ENCODE measurements at places on chromosomes 6 and 20.

- DNase-seq = no peak
These were observed 137.0 kb downstream of the DST start for GRCh38 chr6:56505512-56506260.

DNA sequence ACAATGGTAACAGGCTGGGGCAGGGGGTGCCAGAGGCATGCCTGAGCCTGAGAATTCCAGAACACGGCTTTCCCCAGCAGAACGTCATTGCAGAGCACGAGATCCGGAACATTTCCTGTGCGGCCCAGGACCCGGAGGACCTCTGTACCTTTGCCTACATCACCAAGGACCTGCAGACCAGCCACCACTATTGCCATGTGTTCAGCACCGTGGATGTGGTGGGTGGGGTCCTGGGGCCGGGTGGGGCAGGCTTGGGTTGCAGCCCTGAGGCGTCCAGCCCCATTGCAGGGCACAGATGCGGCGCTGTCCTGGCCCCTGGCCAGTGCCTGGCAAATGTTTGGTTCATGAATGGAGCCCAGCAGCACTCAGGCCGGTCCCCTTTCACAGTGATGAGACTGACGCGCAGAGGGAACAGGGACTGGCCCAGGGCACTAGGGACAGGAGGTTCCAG lies 57.1 kb downstream of the TCP11 start:
- DNase-seq = no peak

DNA sequence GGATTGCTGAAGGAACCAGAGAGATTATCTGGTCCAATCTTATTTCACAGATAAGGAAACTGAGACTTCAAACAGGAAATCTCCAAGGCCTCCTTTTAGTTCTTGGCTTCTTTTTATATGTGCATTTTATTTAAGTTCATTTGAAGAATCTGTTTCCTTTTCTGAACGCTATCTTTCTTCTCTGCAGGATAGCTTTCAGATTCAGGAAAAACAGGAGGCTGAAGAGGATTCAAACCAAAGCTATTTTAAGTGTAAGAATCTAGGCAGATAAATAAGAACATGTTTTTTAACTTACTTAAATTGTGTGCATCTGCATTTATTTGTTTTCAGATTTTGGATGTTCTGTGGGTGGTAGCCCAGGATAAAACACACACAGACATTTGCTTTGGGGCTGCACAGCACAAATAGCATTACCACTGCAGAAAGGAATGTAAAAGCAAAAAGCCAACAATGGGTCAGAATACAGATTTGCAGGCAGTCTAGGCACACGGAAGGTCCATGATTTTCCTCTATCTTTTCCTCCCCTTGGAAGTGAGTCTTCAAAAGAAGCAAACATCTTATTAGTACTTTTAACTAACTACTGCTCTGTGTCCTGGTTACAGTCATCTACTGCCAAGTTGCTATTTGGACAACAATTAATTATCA lies 188.8 kb upstream of the TBX18 start:
- DNase-seq = no peak

DNA sequence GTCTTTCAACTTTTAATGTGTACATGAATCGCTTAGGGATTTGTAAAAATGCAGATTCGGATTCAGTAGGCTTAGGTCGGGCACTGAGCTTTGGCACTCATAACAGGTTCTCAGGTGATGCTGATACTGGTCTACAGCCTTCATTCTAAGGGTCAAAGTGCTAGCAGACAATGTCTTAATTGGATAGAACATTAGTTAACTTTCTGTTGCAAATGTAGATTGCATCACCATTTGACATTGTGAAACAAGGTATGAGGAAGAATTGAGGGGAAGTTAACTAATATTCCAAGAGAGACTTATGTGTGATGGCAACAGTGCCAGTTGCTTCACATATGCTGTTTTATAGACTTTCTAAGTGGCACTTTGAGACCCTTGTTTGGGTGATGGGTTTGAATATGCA lies 86.9 kb downstream of the MLIP start:
- DNase-seq = no peak

DNA sequence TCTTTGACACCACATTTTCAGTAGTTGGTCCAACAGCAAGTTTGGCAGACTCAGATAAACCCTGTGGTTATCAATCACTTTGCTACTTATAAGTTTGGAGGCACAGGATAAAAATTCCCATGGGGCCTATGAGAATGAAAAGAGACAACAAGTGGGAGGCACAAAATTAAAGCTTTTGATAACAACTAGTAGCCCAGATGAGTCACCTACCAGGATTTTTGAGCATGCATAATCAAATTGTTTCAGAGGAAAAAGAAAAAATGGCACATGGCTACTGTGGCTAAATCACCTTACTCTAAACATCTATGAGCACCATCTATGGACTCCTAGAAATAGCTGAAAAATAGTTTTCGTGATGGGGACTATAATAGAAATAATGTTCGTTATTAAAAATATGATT lies 40.8 kb upstream of the BMP5 start:
- DNase-seq = no peak

GRCh38 chr6:111664565-111665030 lies 58.9 kb upstream of the TRAF3IP2 start:
- no peak for DNase-seq

All from activated CD4-positive, alpha-beta T cell treated with anti-CD3 and anti-CD28 coated beads for 48 hours (primary cell).